ENCODE measurements at places on chromosomes 4 and X. TPM values are rescaled to one million over a fixed set of nuclear protein-coding genes. Genes with fewer than 3 reads are reported as not detected.

- no peak for DNase-seq
These were observed 43.2 kb downstream of the AKAP4 start for GRCh38 chrX:50157545-50158135.

Gene IL13RA2
- 0.32 TPM for total RNA-seq

- no peak for DNase-seq
These were observed 541 bp upstream of the GABRA3 start for GRCh38 chrX:152451731-152451980.

- DNase-seq = no peak
These were observed 31.5 kb upstream of the UNC5C start for GRCh38 chr4:95580226-95580625.

DNA sequence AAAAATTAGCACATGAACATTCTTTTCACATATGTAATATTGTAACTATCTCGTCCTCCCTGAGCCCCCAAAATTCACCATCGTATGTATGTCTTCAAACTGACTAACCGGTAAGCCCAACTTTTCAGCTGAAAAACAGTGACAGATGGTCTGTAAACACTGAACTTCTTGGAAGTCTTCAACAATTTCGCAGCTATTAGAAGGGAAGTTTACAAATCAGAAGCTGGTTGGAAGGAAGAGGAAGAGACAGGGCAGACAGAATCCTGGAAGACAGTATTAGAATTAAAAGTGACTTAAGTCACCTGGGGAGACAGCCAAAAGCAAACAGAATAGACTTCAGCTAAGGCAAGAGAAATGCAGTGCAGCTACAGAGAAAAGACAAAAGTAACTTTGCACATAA lies 858.4 kb downstream of the ADGRL3 start:
- DNase-seq = no peak

GRCh38 chrX:16745659-16746058 lies 26.2 kb downstream of the SYAP1 start:
- DNase-seq = no peak

GRCh38 chr4:187995322-187996207 lies at the start of gene ZFP42:
TSS of gene ZFP42 (plus strand) at chr4:187995771. CDS start at chr4:188002808, 7,037 bp downstream.
- no peak for DNase-seq

DNA sequence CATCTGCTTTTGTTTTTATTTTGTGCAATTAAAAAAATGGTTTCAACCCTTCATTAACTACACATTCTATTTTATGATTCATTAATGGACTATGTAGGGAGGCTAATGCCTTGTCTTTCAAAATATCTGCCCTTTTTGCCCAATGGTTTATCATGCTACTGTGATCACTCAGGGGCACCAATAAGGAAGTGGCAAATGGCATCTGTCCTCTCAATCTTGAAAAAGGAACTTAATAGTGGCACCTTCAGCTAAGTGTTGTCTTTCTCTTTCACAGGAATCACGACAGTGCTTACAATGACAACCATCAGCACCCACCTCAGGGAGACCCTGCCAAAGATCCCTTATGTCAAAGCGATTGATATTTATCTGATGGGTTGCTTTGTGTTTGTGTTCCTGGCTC lies 57.1 kb downstream of the COMMD8 start:
- no peak for DNase-seq

GRCh38 chr4:6788123-6788522 lies 5.6 kb downstream of the KIAA0232 start:
- no peak for DNase-seq

- DNase-seq = peak; percentile 68
These were observed 1.7 kb downstream of the SPRY1 start for GRCh38 chr4:123398066-123398852.

- DNase-seq = no peak
These were observed 109.7 kb downstream of the NR3C2 start for GRCh38 chr4:148332486-148332885.

- DNase-seq = no peak
These were observed 384.4 kb downstream of the RAPGEF2 start for GRCh38 chr4:159487284-159487747.

- DNase-seq = no peak
These were observed 136.6 kb downstream of the STAG2 start for GRCh38 chrX:124098089-124098488.

Gene FANCB
- 2.6 TPM for total RNA-seq

- no peak for DNase-seq
These were observed 192.2 kb downstream of the FGF13 start for GRCh38 chrX:138519296-138519695.

- no peak for DNase-seq
These were observed 60.3 kb upstream of the PPP2R3B start for GRCh38 chrX:447052-447451.

Gene BMPR1B
- total RNA-seq = 2.0 TPM

Measured in breast epithelium (tissue), 4 donors.